ENCODE measurements at places on chromosomes 12 and 14. TPM values are rescaled to one million over a fixed set of nuclear protein-coding genes. Genes with fewer than 3 reads are reported as not detected.

The TMEM229B gene
- 1.1 TPM for total RNA-seq

The TTC7B gene
- total RNA-seq = 25.5 TPM

The PDE6H gene
- total RNA-seq = not detected

The MGST1 gene
- total RNA-seq = 9.7 TPM

The BCL11B gene
- total RNA-seq = under 0.01 TPM

The PYGL gene
- 82.7 TPM for total RNA-seq

The ATXN7L3B gene
- 28.1 TPM for total RNA-seq

Measured in dermis microvascular lymphatic vessel endothelial cell (primary cell).